GM04503 (cell line): ENCODE measurements at places on chromosomes 5 and 9.

DNA sequence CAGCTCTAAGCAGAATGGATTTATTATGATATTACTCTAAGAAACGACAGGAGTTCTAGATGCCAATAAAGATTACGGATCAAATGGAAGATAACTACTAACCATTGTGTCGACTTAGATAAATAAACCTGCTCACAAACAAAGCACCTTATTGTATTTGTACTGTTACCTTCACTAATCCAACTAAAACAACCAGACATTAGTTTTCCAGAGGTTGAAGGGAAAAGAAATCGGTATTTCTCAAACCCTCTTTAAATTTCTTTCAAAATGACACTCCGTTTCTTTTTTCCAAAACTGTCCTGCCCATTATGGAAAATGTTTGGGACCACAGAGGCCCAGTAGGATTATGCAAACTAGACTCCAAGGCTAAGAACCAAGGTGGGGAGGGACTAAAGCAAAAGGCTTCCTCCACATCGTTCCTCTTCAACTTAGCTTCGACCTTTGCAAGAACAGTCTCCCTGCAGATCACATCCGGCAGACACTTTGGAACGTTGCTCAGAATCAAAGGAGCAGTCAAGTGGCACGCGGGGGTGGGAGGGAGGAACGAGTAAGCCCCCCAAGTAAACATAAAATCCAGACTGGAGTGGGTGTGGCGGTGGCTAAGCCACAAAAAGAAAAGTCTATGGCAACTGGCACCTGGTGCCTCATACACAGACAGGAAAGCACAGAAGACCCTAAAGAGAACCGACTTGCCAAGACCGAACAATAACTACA, 2.7 kb downstream of the MLLT3 start:
- no peak for DNase-seq

DNA sequence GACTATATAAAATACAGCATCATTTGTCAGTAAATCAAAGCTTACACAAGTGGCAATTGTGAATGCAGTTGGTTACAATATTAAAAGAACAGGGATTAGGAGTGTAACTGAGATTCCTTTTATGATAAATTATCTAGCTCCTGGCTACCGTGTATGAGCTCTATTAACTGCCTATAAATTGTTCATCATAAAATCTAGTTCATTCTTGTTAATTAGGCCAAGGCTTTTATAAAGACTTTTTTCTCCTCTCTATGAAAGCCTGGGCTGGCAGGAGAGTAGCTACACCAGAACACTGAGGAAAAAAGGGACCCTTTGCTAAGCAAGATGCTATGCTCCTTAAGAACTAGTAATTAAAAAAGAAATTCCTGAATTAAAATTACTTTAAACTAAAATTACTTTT, 132.4 kb upstream of the MEF2C start:
- no peak for DNase-seq

DNA sequence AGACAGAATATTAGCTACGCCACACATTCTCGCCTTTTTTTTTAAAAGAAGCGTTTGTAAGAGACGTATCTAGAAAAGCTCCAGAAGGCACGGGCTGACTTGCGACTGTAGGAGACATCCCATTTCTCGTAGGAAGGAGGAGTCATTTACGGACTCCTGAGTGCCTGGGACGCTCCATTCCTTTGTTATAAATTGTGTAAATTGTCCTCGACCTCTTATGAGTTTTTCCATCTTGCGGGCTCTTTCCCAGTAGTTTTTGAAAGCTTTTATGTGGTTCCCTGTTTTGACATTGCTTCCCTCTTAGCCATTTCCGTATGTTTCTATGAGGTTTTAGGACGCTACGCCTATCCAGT, 1.0 kb downstream of the RABL6 start:
- no peak for DNase-seq

- DNase-seq: no peak
These were observed 109.1 kb upstream of the CTNND2 start for GRCh38 chr5:12013351-12013750.

GRCh38 chr5:57034201-57034916, 82.4 kb upstream of the MIER3 start:
- no peak for DNase-seq

- DNase-seq: no peak
These were observed 11.6 kb upstream of the NTNG2 start for GRCh38 chr9:132150256-132150655.

- no peak for DNase-seq
These were observed 36.2 kb downstream of the NFIB start for GRCh38 chr9:14277761-14278160.
